SK-N-SH (cell line): ENCODE measurements at places on chromosomes 3 and 15. TPM values are rescaled to one million over a fixed set of nuclear protein-coding genes. Genes with fewer than 3 reads are reported as not detected.

DNA sequence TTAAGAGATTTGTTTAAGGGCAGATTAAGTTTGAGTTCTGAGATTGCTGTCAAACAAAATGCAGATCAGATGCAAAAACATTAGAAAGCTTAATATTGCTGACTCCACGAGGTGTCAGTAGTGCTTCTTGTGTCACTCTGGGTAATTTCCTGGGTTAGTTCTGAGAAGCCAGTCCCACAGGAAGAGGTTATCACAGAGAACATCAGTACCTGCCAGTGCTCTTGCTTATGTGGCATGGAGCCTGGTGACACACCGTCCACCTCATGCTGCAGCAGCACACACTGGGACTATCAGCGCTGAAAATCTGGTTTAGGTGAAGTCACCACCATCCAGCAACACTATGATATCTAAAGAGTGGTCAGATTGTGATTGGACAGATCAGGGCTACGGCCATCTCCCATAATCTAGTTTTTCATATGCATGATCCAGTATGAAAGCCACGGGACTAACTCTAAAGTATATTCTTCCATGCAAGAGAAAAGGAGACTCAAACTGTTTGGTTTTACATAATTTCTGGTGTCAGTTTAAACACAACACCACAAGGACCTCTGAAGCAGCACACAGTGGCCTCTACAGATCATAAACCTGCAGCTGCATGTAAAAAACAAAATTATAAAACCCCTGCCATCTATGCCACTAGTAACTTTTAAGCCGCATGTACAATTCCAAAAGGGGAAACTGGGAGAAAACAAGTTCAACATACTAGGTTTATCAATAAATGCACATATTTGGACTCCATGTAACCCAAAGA, 36.1 kb upstream of the MYO5C start:
- no peaks in the 10 kb centered on the region for H3K27me3 ChIP-seq
- H3K4me1 ChIP-seq: peaks cover 10% of the 10 kb centered on the region; the same call in 1 of the 2 replicates
- DNase-seq: peak; percentile 48
- H3K4me3 ChIP-seq: no peak overlapping the region

DNA sequence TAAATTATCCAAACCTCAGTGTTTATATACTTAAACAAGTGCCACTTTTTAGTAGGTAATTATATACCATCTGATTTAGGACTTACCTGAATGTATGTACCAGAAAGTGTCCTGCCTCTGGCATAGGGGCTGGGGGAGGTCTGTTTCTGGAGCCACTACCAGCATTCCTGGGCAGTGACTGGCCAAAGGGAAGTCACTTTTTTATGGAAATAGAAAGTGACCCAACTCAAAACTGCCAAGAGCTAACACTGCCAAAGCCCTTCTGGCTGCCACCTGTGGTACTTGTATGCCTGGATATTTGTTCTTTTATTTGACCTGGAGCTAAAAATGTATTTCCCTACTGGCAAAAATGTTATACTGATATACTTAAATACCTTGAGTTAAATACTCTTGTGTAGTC, 42.7 kb downstream of the ESYT3 start:
- H3K27me3 ChIP-seq: no peaks in the 10 kb centered on the region
- H3K4me3 ChIP-seq: no peak overlapping the region
- H3K36me3 ChIP-seq: no peaks in the 10 kb centered on the region

GRCh38 chr3:12755754-12756153, 3.3 kb downstream of the TMEM40 start:
- H3K36me3 ChIP-seq: no peaks in the 10 kb centered on the region
- peaks cover 14% of the 10 kb centered on the region for H3K4me1 ChIP-seq
- H3K27me3 ChIP-seq: no peaks in the 10 kb centered on the region
- H3K4me3 ChIP-seq: no peak overlapping the region
- no peak overlapping the region for H3K27ac ChIP-seq
- no peak for DNase-seq

Gene LRRC31
- polyA plus RNA-seq: not detected in 2 replicates

- peaks cover 40% of the 10 kb centered on the region for H3K4me1 ChIP-seq
- H3K27me3 ChIP-seq: no peaks in the 10 kb centered on the region
- peak overlapping the region; percentile 56 for H3K27ac ChIP-seq
- no peaks in the 10 kb centered on the region for H3K36me3 ChIP-seq
- no peak for DNase-seq
These were observed 299.9 kb downstream of the UACA start for GRCh38 chr15:70463453-70463834.

DNA sequence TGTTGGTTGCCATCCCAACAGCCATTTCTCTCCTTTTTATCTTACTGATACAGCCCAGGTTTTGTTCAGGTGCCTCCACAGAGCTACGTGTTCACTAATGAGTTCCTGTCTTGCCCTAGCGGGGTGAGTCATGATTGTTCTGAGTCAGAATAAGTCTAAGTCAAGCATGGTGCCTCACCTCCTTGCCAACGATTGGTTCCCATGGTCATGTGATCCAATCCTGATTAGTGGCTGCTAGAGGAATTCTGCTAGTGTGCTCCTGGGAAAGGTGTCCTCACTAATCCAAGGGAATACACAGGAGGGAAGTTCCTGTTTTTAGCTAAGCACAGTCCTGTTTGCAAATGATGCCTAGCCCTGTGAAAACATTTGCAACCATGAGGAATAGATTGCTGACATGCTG, 99.8 kb downstream of the NSUN3 start:
- no peak overlapping the region for H3K27ac ChIP-seq
- H3K4me1 ChIP-seq: peaks cover 16% of the 10 kb centered on the region
- no peak for DNase-seq
- H3K4me3 ChIP-seq: no peak overlapping the region
- H3K36me3 ChIP-seq: no peaks in the 10 kb centered on the region
- H3K27me3 ChIP-seq: no peaks in the 10 kb centered on the region

DNA sequence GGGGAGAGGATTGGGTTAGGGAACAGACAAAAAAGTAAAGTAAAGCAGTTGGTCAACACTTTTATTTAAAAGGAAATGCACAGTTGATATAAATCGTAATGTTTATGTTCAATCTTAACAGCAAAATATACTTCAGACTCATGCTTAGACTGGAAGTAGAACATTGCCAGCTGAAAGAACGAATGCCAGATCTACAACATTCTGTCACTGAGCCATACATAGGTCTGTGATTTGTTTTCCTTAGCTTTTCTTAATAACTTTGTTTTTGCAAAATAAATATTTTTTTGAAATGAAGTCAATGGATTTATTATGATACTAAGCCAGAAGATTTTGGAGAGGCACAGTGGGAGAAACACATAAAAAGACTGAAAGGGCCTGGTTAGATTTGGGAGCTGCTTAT, 62.0 kb downstream of the LEKR1 start:
- no peak overlapping the region for H3K27ac ChIP-seq
- H3K27me3 ChIP-seq: no peaks in the 10 kb centered on the region
- H3K4me1 ChIP-seq: peaks cover 6% of the 10 kb centered on the region; the same call in 1 of the 2 replicates
- no peak for DNase-seq
- H3K36me3 ChIP-seq: no peaks in the 10 kb centered on the region
- no peak overlapping the region for H3K4me3 ChIP-seq

Gene CERS3
- polyA plus RNA-seq: not detected in 2 replicates

- no peaks in the 10 kb centered on the region for H3K4me1 ChIP-seq
- no peak for DNase-seq
- H3K36me3 ChIP-seq: no peaks in the 10 kb centered on the region
- H3K27me3 ChIP-seq: no peaks in the 10 kb centered on the region
- no peak overlapping the region for H3K27ac ChIP-seq
These were observed 39.3 kb downstream of the CCR1 start for GRCh38 chr3:46168583-46169345.

- H3K27ac ChIP-seq: no peak overlapping the region
- no peaks in the 10 kb centered on the region for H3K27me3 ChIP-seq
- no peak for DNase-seq
- H3K4me1 ChIP-seq: no peaks in the 10 kb centered on the region
- H3K4me3 ChIP-seq: no peak overlapping the region
These were observed 26.7 kb downstream of the PLD1 start for GRCh38 chr3:171783626-171784025.

DNA sequence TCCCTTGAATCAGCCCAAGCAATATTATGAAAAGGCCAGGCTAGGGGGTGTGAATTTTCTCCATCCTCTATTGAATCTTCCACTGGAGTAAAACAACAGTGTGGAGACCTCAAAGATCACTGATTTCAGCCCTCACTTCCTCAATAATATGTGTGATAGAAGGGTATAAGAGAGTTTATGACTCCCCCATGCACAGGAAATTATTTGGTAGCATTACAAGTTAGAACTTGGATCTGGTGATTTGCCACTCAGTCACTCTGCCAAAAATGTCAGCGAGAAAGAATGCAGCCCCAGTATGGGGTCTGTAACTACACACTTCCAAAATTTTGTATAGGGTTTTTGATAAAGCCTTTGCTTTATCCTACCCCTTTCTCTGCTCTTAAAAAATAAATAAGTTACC, 81.0 kb upstream of the KCNMB2 start:
- H3K36me3 ChIP-seq: no peaks in the 10 kb centered on the region
- no peak overlapping the region for H3K27ac ChIP-seq
- no peaks in the 10 kb centered on the region; the same call in 1 of the 2 replicates for H3K27me3 ChIP-seq
- no peak for DNase-seq
- no peaks in the 10 kb centered on the region for H3K4me1 ChIP-seq
- no peak overlapping the region for H3K4me3 ChIP-seq

DNA sequence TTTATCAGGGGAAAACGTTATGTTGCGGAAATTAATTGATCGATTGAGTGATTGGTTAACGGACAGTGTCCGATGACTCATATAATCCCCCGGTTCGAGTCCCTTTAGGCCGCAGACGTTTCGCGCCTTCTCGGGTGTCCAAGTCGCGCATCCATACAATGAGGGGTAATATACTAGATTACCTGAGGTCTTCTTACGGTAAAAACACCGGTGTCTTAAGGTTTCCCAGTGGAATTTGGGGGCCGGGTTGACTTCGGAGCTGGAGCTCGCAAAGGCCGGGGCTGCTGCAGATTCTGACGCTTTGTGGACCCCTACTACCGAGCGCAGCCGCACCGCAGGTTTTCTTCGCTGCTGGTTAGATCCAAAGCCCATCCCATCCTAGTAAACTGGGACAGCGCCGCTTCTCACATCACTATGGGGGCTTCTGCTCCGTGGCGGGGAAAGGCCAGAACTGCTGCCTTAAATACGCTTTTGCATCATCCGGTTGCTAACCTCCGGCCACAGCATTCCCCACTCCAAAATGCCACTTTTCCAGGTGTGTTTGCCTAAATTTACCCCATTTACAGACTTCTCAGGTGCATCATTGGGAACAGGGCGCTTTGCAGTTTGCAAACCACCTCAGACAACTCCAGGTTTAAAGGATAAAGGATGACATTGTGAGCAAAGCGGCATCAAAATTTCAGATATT, 858 bp upstream of the SACM1L start:
- peaks cover 7% of the 10 kb centered on the region for H3K36me3 ChIP-seq
- H3K4me3 ChIP-seq: peak overlapping the region; percentile 90
- 0 out of 2 replicates have a peak, but pooled peaks cover 6% of the 10 kb centered on the region for H3K4me1 ChIP-seq

Gene MESP2
- 0.21 and 0.31 TPM in 2 replicates for polyA plus RNA-seq

DNA sequence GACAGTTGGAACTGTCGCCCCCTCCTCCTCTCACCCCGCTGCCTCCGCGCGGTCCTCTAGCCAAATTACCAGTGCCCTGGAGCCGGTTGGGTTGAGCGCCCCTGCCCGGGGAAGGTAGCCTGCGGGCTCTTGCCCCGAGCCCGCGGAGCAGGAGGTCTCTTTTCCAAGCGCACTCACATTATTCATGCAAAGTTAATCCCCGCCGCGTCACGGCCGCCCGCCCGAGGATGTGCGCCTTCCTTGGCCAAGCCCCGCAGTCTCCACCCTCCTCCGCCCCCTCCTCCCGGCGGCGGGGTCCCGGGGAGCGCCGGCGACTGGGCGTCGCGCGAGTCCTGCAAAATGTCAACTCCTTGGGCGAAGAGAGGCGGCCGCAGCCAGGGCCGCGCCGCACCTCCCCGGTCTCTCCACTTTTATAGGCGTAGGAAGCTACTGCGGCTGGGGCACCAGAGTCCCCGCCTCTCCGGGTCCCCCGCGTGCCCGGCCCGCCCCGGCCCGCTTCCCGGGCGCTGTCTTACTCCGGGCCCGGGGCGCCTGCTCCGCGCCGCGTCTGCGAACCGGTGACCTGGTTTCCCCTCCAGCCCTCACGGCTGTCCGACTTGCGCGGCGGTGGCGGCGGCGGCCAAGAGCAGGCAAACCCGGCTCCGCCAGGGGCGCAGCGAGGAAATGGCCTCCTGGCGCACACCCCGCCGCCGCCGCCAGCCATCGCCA, at the start of gene THRB:
TSS of gene THRB (minus strand) at position 233 of the 708 bp plus-strand sequence.
- peak; percentile 89 for DNase-seq
- H3K27me3 ChIP-seq: peaks cover 24% of the 10 kb centered on the region
- peaks cover 11% of the 10 kb centered on the region; the same call in 1 of the 2 replicates for H3K4me1 ChIP-seq
- H3K27ac ChIP-seq: no peak within 1 kb of the TSS
- H3K36me3 ChIP-seq: no peaks in the 10 kb centered on the region

- no peaks in the 10 kb centered on the region for H3K36me3 ChIP-seq
- DNase-seq: no peak
- no peak overlapping the region for H3K4me3 ChIP-seq
- no peaks in the 10 kb centered on the region for H3K27me3 ChIP-seq
These were observed 527.5 kb downstream of the NAALADL2 start for GRCh38 chr3:175386630-175387029.

DNA sequence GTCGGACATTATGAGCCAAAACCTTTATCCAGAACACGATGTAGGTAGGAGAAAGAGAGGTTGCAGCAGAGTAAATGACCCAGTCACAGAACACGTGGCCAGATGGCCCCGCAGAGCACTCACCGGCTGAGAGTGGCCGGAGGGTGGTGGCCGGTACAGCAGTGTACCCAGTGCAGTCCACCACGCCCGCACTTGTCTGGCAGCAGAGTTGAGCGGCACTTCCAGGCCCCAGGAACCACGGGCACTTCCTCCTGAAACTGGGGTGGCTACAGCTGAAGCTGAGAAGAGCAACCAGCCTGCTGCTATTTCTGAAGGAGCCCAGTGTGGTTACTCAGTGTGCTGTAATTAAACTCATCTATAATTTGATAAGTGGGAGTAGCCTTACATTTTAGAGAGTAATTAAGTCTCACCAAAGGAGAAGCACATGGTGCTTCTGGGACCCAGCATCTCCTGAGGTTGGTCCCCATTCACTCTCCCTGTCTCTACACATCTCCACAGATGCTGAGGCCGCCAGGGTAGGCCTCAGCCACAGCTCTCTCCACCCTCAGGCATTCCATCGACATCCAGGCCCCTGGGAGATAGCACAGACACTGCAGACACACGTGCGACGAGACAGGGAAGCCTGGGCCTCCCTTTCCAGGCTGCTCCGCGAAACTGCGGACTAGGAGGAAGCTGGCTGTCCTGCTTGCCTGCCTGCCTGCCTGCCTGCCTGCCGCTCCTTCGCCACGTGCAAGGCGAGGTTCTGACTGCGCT, 49.8 kb downstream of the BDH1 start:
- peaks cover 56% of the 10 kb centered on the region; the same call in 1 of the 2 replicates for H3K4me1 ChIP-seq
- peak; percentile 71 for DNase-seq
- no peaks in the 10 kb centered on the region for H3K27me3 ChIP-seq
- no peak overlapping the region for H3K4me3 ChIP-seq

GRCh38 chr3:140216249-140216648, 281.3 kb downstream of the CLSTN2 start:
- H3K4me3 ChIP-seq: no peak overlapping the region
- H3K27ac ChIP-seq: no peak overlapping the region
- no peak for DNase-seq
- H3K27me3 ChIP-seq: no peaks in the 10 kb centered on the region

GRCh38 chr3:167120828-167121227, 259.3 kb downstream of the ZBBX start:
- no peak for DNase-seq
- no peaks in the 10 kb centered on the region for H3K36me3 ChIP-seq
- no peak overlapping the region for H3K4me3 ChIP-seq
- H3K27me3 ChIP-seq: no peaks in the 10 kb centered on the region; the same call in 1 of the 2 replicates
- H3K27ac ChIP-seq: no peak overlapping the region

Gene CNTN3
- polyA plus RNA-seq: 2.8 and 3.3 TPM in 2 replicates

GRCh38 chr3:28042095-28042635, 199.3 kb upstream of the CMC1 start:
- no peaks in the 10 kb centered on the region for H3K36me3 ChIP-seq
- H3K4me3 ChIP-seq: no peak overlapping the region
- H3K27me3 ChIP-seq: no peaks in the 10 kb centered on the region
- no peaks in the 10 kb centered on the region for H3K4me1 ChIP-seq
- DNase-seq: no peak
